ENCODE measurements at places on chromosomes 11 and 22.

- DNase-seq: no peak
These were observed 143.5 kb downstream of the CCDC81 start for GRCh38 chr11:86518211-86518610.

- DNase-seq: no peak
These were observed at the start of gene CPT1B for GRCh38 chr22:50577987-50578775. TSS of gene CPT1B (minus strand) at chr22:50578427. CDS start at chr22:50577915, 512 bp downstream.

DNA sequence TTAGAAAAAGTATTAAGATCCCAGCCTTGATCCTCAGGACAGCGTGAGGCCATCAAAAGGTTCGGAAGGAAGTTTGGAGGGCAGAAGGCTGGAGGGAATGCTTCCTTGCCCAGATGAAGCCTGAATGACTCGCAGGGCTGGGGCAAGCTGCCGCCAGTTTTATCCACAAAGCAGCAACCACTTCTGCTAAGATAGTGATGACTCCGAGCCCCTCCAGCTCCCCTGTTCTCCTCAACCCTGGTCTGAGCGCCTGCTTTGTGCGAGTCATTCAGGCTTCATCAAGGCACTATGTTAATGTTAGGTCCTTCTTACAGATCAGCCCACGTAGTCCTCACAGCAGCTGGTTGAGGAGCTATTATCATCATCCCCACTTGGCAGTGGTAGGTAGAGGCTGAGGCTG lies 158.8 kb downstream of the COMMD9 start:
- no peak for DNase-seq

- peak; percentile 39 for DNase-seq
These were observed 30.4 kb downstream of the RTN4R start for GRCh38 chr22:20237480-20238440.

DNA sequence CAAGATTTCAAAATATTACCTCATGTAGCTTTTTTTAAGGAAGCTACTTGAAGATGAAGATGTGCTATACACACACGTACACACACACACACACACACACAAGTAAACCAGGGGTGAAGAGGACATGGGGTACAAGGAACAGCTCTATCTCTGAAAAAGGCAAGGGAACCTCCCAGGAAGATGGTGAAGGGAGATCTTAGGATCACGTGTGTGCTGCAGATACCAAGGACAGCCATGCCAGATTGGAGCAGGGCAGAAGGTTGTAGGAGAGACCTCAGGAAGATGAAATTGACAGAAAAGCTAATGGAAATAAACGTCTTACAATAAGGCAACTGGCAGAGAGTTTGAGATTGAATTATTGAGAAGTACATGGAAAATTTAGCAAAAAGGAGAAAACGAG lies 19.7 kb downstream of the RAB39A start:
- no peak for DNase-seq

GRCh38 chr22:37162221-37163095 lies 12.7 kb upstream of the IL2RB start:
- peak; percentile 72 for DNase-seq

GRCh38 chr22:32680277-32680676 lies 121.2 kb upstream of the TIMP3 start:
- DNase-seq: no peak

GRCh38 chr22:30733181-30733631 lies 38.5 kb downstream of the OSBP2 start:
- DNase-seq: no peak

GRCh38 chr11:69486773-69487291 lies 5.4 kb downstream of the LINC01488 start:
- no peak for DNase-seq

GRCh38 chr22:30605449-30606110 lies 1.4 kb upstream of the TCN2 start:
- no peak for DNase-seq

GRCh38 chr11:117425679-117426296 lies 98.1 kb downstream of the CEP164 start:
- no peak for DNase-seq

DNA sequence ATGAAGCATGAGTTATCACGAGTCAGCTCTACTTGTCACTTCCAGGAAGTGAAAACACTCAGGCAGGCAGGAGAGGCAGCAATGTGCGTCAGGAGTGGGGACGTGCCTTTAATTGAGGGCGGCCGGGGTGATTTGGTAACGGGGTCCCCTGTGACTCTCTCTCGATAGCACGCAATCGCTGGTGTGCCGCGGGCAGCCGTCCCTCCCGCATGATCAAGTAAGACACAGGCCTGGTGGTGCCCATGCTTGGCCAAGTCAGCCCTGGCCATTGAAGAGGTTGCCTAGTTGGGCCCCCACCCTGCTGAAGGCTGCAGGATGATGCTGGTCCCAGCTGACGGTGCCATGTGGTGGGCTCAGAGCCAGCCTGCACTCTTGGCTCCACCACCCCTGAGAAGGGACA lies 29.7 kb downstream of the CACNG2 start:
- no peak for DNase-seq

- DNase-seq: no peak
These were observed 76.3 kb downstream of the MICAL2 start for GRCh38 chr11:12186701-12187100.

GRCh38 chr11:37630866-37631265 lies 1032.8 kb upstream of the RAG2 start:
- no peak for DNase-seq

DNA sequence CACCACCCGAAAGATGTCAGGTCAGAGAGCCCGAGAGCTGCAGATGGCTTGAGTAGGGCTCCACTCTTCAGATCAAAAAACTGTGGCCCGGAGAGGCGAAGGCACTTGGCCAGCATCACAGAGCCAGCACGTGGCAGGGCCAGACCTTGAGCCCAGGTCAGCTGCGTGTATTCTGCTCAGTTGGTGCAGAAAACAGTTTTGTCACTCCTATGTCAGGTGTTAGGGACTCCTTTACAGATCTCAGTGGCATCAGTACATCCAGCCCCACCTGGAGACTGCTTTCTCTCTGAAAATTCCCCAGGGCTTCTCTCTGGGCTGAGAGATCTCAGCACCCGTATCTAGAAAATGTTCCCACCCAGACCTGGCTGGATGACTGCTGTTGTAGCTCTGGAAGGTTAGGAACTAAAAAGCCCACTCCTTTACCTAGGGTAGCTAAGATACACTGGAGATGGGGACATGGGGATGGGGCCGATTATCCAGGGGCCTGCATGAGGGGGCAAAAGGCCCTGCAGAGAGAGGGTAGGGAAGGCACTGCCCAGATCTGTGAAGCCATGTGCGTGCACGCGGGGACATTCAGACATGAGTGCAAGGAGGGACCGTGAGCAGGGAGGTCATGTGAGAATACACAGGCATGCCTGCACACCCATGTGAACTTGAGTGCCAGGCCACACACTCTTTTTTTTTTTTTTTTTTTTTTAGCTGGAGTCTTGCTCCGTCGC lies 3.4 kb downstream of the APOA1 start:
- DNase-seq: no peak

DNA sequence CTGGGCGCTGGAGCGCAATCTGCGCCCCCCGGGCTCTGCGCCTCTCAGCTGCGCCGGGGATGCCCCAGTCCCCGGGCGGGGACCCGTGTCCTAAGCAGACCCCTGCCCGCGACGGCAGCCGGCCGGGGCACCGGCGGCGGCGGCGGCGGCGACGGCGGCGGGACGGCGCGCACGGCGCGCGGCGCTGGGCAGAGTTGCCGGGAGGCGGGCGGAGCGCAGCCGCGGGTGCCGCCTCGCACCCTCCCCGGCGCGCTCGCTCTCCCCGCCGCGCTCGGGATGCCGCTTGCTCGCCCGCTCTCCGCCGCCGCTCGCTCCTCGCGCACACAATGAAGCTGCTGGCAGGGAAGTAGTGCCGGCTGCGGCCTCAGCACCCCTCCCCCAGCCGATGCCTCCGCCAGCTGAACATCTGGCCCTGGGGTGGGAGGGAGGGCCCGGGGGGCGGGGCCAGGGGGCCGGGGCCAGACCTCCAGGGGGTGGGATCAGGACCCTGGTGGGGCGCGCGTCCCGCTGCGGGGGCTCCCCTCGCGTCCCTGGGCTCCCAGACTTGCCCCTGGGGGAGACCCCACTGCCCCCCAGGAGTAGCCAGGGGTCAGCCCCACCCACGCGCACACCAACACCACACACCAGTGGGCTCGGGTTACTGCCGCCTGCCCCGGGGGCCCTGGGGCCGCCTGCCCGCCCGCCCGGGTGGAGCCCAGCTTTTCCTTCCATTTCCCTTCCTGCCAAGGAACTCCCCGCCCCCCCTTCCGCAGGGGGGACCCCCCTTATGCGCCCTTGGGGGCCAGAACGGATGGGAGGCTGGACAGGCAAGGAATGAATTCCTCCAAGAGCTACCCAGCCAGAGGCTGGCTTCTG lies at the start of gene RCOR2:
Gene RCOR2, minus strand, starts transcription at position 328 of the 855 bp plus-strand sequence. CDS start 708 bp downstream, outside the sequence.
- DNase-seq: peak; percentile 59

- peak; percentile 62 for DNase-seq
These were observed 56.0 kb upstream of the BID start for GRCh38 chr22:17830043-17830961.

DNA sequence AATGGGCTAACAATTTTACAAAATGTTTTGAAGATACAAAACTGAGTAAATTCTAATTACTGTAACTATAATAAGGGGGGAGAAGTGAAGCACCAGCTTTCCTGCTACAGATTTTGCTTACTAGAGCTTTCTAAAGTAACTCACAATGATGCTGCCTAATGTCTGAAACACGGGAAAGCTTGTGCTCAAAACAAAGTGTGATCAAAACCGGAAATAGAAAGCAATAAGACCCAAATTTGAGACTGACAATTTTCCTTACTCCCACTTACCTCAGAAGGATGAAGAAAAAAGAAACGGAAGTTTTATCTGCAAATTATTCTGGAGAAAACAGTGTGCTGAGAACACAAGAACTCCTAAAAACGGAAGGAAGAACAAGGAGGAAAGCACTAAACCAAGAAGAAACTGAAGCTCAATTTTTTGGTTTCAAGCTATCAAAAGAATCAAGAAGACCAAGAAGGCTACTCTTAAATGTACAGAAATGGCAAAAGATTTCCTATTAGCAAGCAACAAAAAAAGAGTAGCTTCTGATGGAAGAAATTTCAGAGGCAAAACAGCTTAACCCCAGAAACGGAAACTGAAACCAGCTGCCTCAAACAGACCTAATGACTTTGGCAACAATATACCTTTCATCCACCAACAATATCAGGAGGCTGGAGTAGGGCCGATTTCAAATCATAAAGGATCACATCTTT lies 33.4 kb downstream of the AMBRA1 start:
- no peak for DNase-seq

DNA sequence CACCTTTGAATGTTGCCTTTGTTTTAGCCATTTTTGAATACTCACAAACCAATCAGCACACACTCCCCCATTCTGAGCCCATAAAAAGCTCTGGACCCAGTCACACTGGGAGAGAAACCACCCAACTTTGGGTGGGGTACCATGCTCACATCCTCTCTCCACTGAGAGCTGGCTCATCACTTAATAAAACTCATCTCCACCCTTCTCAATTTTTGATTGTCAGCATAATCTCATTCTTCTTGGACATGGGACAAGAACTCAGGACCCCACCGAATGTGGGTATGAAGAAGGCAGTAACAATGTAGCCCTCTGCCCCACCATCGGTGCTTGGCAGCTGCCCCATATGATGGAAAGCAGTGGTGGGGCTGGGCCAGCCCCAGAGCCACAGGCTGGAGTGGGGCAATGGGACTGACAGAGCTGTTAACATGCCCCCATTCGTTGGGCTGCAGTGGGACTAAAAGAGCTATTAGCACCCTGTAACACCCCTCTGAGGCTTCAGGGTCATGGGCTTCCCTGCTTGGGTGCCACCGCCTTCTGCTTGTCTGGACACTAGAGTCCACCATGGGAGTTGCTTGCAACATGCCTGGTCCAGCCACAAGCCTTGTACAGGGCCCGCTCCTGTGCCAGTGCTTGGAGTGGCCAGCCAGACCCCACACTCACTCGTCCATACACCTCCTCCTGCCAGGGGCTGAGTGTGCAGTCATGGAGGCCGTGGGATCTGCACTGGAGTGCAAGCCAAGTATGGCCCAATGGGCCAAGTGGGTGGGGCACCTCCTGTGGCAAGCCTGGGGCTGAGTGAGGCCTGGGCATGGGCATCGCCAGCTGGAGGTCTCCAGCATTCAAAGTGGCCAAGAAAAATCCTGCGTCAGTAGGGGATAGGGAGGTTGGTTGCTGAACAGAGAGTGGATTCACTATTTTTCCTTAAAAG lies 471.1 kb downstream of the TBC1D22A start:
- no peak for DNase-seq

Measured in stimulated activated CD8-positive, alpha-beta memory T cell treated with anti-CD3 and anti-CD28 coated beads, Interleukin-7, amount 100 ng/mL, for 4 hours (primary cell).